ENCODE measurements at places on chromosomes 4 and X.

- no peak for DNase-seq
Observed at GRCh38 chrX:55123900-55124299, 35.1 kb downstream of the PAGE2 start.

- DNase-seq = no peak
Observed at GRCh38 chr4:139274790-139275189, 5.2 kb downstream of the MGARP start.

- peak; percentile 58 for DNase-seq
Observed at GRCh38 chrX:29687687-29688086, 527.7 kb upstream of the MAGEB2 start.

DNA sequence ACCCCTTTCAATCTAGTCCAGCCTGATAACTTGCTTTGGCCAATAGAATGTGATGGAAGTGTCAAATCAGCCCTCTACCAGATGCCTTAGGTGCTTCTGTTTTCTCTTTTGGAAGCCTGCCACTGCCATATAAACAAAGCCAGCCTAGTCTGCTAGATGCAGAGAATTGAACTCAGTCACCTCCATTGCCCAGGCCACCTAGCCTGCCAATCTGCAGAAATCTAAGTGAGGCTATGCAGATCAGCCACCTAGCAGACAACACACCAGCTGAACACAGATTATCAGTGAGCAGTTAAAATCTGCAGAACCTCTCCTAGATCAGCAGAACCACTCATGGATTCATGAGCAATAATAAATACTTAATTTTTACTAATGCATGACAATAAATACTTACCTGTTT lies 1108.2 kb downstream of the PCDH18 start:
- DNase-seq = no peak

DNA sequence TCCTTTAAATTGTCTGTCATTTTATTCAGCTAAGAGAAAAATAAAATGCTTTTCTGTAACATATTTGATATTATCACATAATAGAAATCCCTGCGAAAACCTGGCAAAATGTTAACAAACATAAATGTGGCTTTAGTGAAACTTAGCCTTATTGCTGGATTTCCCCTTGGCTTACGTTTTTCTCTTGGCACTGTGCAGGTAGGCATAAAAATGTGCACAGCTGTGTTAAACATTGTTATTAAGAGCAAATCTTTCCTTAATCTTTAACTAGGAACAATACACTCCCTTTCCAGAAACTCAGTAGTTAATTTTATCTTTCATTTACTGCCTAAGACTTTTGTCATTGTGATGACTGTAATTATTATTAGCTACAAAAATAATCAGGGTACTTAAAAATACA lies 202.4 kb upstream of the GNPDA2 start:
- DNase-seq = no peak

GRCh38 chrX:69025802-69026301 lies 139.4 kb downstream of the PJA1 start:
- no peak for DNase-seq

- DNase-seq = peak; percentile 1
Observed at GRCh38 chrX:44871931-44872820, 812 bp upstream of the KDM6A start.

DNA sequence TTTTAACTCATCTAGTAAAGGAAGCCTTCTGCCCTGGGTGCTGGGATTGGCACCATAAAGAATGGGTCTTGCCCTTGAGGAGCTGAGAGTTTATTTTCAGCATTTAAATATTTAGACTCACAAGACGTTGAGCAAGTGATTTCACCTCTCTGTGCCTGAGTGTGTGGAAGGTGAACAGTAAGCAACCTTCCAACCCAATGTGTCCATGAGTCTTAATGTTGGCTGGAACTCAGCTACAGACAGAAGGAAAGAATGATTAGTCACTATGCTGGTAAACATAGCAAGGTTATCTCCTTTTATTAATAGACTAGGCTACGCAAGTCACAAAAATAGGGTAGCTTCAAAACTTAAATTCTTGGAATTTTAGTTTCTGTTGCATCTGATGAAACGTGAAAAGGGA lies 277.4 kb upstream of the GATB start:
- no peak for DNase-seq

GRCh38 chr4:60422439-60422838 lies 777.7 kb upstream of the ADGRL3 start:
- no peak for DNase-seq

DNA sequence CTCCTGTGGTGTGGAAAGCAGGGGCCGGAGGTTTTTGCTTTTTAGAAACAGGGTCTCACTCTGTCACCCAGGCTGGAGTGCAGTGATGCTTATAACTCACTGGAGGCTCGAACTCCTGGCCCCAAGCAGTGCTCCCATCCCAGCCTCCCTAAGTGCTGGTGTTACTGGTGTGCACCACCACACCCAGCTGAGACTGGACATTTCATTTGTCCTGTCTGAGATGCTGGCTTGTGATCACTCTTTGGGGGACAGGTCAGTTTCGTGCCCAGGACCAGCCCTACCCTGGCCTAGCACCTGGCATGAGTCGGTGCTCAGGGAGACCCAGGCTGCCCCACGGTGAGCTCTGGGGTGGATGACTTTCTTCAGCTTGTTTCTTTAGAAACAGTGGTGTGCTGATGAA lies 11.3 kb downstream of the PSAPL1 start:
- no peak for DNase-seq

DNA sequence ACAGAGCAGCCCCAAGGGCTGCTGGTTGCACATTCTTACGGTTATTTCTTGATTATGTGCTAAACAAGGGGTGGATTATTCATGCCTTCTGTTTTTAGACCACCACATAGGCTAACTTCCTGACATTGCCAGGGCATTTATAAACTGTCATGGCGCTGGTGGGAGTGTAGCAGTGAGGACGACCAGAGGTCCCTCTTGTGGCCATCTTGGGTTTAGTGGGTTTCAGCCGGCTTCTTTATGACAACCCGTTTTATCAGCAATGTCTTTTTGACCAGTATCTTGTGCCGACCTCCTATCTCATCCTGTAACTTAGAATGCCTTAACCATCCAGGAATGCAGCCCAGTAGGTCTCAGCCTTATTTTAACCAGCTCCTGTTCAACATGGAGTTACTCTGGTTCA lies 212.4 kb upstream of the GRID2 start:
- DNase-seq = no peak

- peak; percentile 23 for DNase-seq
Observed at GRCh38 chr4:39044956-39045826, 13.0 kb upstream of the TMEM156 start.

- DNase-seq = no peak
Observed at GRCh38 chrX:16067886-16068515, 55.4 kb upstream of the GRPR start.

DNA sequence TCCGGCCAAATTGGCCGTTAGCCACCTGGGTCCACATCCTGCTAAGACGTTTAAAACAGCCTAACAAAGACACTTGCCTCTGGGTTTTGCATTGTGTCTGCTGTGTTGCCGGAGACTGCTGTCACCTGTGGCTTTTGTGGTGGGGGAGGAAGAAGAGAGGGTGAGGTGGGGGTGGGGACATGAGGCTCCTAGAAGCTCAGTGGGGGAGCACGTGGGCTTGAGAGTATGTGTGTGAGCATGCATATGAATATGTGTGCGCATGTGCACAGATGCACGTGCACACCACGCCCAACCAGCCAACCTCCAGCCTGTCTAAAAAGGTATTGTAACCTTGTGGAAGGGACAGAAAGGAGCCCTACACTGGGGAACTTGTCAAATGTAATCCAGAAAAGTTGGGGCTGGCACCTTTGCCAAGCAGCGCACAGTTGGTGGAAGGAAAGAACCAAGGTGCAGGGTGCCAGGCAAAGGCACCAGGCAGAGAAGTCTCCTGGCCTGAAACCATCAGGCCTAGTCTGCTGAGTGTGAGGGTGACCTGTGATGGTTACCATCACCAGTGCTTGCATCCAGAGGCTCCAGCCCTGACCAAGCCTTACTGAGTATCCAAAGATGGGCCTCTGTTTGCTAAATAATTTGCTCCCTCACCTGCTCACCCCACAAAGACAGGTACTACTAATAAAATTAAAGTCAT lies 10.1 kb upstream of the SASH3 start:
- no peak for DNase-seq

- DNase-seq = no peak
Observed at GRCh38 chrX:8314881-8315280, 143.8 kb upstream of the VCX2 start.

DNA sequence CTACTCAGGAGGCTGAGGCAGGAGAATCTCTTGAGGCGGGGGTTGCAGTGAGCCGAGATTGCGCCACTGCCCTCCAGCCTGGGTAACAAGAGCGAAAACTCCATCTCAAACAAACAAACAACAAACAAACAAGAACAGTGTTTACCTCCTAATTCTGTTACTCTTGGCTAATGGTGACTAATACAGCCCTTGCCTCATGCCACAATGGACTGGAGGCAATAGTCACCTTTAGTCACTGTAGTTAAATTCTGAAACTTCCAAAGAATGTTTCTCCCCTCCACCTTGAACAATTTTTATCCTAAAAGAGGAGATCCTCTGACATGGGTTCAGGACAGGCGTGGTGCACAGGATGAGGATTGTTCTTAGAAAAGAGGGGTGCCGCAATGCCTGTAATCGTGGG lies 241.2 kb upstream of the CTSO start:
- no peak for DNase-seq

GRCh38 chr4:147533331-147533730 lies 52.4 kb downstream of the EDNRA start:
- DNase-seq = peak; percentile 73

GRCh38 chrX:71107762-71108360 lies 1.3 kb upstream of the CXorf65 start:
- DNase-seq = no peak

DNA sequence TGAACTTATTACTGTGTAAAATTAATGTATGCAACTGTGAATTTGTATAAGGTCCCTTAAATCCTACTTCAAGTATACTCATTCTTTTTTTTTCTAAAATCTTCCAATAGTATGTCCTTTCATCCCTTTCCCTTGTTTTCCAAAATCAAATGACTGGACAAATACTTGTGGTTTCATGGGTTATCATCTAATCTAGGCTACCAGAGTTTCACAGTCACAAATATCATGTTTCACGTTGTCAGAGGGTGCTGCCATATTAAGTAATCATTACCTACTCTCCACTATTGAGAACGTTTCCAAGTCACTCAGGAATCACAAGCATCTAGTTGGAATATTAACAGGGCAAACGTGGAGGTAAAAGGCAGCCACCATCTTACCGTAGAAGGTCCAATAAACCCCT lies 1235.0 kb upstream of the TENM3 start:
- peak; percentile 46 for DNase-seq

DNA sequence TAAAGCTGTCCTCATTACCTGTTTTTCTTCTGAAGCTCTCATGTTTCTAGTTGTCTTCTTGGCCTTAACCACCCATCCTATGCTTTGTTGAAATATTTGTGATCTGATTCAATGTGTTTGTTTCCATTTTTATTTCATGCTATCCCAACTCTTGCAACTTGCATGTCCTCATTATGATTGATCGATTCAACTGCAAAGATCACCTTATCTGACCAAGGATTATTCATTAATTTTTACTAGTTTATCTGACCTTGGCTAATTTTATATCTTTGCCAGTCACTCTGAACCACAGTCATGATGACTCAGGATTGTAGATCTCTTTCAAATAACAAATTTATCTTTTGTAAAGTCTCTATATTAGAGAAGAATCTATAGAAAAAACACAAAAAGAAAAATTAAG lies 70.7 kb downstream of the UGT2A2 start:
- DNase-seq = no peak

GRCh38 chr4:55758066-55758465 lies 61.5 kb upstream of the EXOC1L start:
- peak; percentile 13 for DNase-seq

- DNase-seq = no peak
Observed at GRCh38 chrX:95629737-95630136, 1054.9 kb upstream of the DIAPH2 start.

DNA sequence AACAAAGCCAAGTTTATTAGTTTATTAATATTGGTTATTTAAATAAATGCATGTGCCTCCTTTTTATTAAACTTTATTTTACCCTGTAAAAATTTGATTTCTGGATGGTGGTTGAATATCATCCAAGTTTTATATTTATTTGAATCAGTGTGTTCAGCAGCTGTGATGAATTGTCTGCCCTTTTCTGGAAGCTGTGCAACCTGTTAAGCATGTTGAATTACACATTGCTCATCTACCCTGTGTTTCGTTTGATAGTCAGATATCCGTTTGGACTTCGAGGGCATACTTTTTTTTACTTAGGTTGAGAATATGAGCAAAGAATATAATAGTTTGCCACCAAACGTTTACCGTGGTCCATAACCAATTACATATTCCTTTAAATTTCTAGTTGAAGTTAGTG lies 95.8 kb upstream of the TENM3 start:
- DNase-seq = no peak

DNA sequence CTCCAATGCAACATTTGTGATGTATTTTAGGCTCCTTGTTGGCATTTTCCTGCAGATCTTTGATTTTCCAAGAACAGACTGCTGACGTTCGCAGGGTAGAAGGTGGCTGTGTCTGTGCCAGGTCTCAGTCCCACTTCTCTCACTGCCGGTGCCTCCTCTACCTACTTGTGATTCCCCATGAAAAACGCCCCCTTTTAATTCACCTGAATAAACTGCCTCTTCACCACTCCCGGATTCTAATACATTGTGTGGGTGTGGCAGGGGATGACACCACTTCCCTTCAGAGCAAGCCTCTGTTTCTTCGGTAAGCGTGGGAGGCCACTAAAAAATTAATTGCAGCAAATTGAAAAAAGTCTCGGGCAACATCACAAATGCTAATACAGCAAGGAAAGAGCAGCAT lies 96.1 kb upstream of the FAM9B start:
- DNase-seq = no peak

GRCh38 chr4:25966171-25966570 lies 52.2 kb downstream of the SMIM20 start:
- DNase-seq = peak; percentile 89

DNA sequence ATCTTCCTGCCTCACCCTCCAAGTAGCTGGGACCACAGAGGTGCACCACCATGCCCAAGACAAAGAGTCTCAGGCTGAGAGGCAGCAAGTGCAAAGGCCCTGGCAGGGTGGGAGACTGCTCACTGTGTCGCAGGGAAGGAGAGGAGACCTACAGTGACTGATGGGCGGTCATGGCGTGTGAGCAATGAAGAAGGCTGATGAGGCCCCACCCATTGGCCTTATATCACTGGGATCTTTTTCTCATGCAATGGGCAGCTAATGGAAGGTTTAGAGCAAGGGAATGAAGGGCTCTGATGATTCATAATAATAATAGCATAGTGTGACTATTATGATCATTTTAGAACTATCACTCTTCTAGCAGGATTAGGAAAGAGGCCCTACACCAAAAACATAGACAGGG lies 20.9 kb downstream of the FAM9C start:
- DNase-seq = no peak

DNA sequence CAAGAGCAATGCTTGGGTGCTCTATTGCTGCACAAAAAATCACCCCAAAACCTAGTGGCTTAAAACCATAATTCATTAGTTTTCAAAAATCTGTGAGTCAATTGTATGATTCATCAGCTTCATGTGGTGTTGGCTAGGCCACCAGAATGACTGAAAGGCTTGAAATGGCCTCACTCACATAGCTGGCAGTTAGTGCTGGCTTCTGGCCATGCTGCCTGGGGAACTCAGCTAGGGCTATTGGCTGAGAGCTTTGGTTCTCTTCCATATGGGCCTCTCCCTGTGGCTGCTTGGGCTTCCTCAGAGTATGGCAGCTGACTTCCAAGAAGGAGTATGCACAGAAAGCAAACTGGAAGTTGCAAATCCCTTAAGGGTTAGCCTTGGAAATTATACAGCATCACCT lies 3.1 kb upstream of the MTMR1 start:
- DNase-seq = peak; percentile 94

- no peak for DNase-seq
Observed at GRCh38 chr4:97978791-97979488, 164.3 kb downstream of the STPG2 start.

Data from fibroblast of skin of abdomen (primary cell).